ENCODE measurements at places on chromosomes 7 and 10.
A peak's percentile ranks its signal among the peaks of the same experiment; 100 is the strongest.

- no peak for DNase-seq
Measured at GRCh38 chr7:63925626-63926460, 72.8 kb upstream of the ZNF722 start.

- DNase-seq: no peak
Measured at GRCh38 chr10:132202070-132202970, 15.6 kb downstream of the DPYSL4 start.

DNA sequence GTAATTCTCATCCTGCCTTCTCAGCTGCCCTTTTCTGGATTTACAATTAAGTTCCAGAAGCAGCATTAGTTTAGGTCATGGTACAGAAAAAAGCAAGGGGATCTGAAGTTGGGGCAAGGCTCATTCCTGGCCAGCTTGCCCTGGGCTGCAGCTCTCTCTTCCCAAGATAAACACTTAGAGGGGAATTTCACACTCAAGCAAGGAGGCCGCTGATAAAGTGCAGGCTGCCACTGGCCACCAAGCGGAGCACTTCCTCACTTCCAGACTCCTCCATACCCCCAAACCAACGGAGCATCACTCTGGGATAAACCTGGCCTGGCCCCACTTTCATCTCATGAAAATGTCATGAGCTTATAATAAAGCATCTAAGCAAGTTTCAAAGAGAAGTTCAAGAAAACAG lies 445.5 kb upstream of the MKI67 start:
- DNase-seq: peak; percentile 72

- DNase-seq: peak; percentile 73
Measured at GRCh38 chr10:21757185-21757901, 223.3 kb downstream of the MLLT10 start.

DNA sequence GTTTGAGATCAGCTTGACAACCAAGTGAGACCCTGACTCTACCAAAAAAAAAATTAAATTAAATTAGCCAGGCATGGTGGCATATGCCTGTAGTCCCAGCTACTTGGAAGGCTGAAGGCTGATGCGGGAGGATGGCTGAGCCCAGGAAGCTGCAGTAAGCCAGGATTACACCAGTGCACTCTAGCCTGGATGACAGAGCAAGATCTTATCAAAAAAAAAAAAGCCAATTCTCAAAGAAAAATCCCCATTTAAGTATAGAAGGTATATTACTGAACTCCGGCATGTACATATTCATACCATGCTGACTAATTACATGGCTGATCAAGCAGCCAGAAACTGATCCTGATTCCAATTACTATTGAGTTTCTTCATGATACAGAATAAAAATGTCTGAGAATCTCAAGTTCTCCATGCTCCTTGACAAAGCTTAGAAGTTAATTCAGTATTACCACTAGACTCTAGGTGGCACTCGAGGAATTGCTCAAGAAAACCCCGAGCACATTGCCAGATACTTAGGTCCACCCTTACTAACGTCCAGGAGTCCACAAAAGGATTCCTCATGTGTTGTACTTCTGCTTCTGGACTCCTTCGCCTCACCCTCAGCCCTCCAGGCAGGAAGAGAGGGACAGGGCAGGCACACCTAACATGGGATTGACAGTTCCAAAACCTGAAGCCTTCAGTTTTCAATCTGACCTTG lies 148.9 kb downstream of the PARD3 start:
- peak; percentile 81 for DNase-seq

GRCh38 chr7:64893401-64893800 lies 9.7 kb upstream of the ZNF273 start:
- peak; percentile 14 for DNase-seq

DNA sequence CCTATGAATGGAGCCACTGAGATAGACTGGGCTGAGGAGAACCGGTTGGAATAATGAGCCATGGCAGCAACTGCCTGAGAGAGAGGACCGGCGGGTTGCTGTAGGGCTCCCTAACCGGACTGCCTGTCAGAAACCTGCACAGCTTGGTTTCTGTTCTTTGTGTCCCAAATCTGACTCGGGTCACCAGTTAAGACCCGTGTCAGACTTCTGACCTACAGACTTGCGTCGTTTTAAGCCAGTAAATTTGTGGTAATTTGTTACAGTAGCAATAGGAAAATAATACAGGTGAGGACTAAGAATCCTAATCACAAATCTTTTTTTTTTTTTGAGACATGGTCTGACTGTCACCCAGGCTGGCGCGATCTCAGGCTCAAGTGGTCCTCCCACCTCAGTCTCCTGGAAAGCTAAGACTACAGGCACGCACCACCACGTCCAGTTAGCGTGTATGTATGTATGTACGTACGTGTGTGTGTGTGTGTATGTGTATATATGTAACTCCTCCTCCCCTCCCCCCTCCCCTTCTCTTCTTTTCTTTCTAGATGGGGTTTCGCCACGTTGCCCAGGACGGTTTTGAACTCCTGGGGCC lies 672 bp upstream of the DDX56 start:
- no peak for DNase-seq

- DNase-seq: no peak
Measured at GRCh38 chr7:12670000-12670729, 17.3 kb upstream of the ARL4A start.

DNA sequence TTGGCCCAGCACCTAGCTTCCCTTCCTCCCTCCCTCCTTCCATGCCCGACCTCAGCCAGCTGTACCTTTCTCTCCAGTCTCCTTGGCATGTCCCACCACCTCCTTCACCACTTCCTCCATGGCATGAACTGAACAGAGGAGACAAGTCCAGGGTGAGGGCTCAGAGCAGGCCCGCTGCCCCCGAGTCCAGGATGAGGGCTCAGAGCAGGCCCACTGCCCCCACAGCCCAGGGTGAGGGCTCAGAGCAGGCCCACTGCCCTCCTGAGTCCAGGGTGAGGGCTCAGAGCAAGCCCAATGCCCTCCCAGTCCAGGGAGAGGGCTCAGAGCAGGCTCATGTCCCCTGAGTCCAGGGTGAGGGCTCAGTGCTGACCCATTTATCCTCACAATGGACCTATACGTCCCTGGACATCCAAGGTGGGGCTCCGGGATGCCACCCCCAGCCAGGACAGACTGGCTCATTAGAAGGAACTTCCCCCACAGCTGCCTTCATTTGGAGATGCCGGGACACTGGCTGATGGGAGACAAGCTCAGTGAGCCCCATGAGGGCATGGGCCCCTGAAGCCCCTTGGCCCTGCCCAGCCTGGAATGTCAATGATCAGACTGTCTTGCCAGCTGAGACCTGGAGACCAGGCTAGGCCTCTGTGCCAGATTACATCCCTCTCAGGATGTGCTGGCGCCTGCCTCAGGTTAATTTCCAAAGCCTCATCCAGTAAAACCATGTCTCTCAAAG lies 30.0 kb downstream of the AGAP4 start:
- DNase-seq: no peak

DNA sequence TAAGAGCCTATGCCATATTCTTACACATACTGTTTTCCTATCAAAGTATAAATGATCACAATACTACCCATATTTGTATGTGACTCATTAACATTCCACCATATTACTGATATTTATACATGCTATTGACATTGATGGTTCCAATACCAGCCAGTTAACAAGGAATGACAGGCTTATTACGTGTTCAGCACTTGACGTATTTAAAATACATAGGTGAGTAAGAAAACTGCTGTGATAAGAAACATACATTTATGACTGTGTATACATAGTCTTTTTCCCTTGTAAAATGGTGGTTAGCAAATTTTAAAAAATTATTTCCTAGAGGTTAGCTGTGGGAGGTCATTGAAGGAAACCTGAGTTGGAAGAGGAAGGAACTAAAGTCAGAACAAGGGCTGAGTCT lies 81.1 kb upstream of the NEUROD6 start:
- no peak for DNase-seq

DNA sequence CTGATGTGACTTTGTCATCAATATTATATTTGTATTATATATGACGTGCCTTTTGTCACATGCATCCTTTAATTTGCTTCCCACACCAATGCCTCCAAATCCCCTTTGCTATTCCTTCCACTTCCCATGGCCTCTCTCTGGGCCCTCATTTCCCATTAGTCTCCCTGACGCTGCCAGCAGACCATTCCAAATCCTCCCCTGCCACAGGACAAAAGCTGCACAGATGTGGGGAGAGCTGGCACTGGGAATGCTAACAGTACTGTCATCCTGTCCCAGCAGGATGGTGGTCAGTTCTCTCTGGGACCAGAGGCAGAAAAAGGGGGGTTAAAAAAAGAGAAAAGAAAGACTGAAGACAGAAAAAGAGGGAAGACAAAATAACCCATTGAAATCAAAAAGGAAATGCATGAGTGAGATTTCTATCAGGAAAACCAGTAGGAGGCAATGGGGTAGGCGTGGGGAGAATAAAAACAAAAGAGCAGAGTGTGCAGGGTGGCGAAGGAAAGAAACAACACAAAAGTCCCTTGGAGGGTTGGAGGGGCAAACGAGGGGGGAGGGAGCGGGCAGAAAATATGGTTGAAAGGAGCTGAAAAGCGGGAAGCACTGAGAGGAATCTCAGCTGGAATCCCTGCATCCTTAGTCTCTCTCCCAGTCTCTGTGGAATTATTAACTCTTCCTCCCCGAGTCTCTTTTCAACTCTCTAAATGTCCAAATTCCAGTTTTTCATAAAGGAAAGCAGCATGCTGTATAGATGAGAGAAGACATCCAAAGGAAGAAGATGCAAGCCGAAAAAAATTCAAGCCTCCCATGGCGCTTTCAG lies 59.2 kb upstream of the PTN start:
- no peak for DNase-seq

DNA sequence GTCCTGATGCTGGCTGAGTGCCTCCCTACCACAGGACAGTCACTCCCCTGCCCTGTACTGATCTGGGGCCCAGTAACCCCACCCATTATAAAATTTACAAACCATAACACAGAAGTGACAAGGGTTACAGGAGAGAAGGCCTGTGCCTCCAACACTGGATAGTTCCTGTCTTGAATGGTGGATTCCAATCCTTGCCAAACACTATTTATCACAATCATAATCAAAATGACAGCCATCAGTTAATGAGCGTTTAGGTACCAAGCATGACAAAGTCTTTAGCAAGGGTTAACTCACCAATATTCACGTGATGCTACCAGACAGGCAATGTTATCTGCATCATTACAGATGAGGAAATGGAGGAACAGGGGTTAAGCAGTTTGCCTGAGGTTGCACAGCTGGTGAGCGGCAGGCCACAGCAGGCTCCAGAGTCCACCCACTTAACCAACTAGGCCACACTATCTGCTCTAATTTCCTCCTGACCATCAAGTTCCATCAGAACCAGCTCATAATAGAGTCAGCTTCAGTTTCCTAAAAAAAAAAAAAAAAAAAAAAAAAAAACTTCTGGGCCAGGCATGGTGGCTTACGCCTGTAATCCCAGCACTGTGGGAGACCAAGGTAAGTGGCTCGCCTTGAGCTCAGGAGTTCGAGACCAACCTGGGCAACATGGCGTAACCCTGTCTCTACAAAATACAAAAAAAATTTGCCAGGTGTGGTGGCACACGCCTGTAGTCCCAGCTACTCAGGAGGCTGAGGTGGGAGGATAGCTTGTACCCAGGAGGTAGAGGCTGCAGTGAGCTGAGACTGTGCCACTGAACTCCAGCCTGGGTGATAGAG lies 14.2 kb downstream of the PDLIM1 start:
- DNase-seq: no peak

GRCh38 chr10:110150981-110151380 lies 56.4 kb upstream of the MXI1 start:
- DNase-seq: no peak

DNA sequence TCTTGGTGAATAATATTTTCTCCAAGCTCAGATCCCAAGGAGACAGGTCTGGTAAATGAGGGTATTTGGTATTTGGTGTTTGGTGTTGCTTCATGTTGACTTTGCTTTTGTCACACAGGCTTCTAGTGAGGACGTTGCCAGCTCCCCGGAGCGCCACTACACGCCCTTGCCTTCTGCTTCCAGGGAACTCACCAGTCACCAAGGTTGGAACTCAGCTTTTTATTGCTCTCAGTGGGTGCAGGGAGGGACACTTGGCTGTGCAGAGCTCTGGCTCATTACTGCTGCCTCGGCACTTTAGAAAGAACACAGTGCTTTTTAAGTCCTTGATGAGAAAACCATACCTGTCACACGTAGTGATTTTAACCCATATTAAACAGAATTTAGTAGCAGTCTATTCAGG lies 892.9 kb downstream of the LRMDA start:
- no peak for DNase-seq

DNA sequence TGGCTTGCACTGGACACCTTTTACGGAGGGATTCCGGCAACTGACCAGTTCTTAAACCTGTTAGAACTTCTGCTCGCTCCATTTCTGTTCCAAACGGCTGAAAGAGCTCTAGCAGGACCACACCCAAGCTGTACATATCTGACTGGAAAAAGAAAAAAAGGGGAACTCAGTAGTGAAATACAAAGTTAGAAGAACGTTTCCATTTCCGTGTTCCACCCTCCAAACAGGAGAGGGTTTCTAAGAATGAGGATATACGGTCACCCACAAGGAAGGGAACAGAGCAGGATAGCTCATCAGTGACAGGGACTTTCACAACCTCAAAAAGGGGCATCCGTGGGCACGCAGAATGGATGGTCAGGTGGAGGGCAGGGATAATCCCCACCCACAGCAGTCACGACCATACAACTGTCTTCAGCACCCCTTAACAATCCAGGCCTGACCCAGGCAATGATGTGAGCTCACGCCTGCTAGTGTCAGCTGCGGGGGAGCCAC lies 4.3 kb upstream of the ANKRD61 start:
- DNase-seq: no peak

GRCh38 chr7:151886783-151887182 lies 9.9 kb upstream of the PRKAG2 start:
- no peak for DNase-seq

DNA sequence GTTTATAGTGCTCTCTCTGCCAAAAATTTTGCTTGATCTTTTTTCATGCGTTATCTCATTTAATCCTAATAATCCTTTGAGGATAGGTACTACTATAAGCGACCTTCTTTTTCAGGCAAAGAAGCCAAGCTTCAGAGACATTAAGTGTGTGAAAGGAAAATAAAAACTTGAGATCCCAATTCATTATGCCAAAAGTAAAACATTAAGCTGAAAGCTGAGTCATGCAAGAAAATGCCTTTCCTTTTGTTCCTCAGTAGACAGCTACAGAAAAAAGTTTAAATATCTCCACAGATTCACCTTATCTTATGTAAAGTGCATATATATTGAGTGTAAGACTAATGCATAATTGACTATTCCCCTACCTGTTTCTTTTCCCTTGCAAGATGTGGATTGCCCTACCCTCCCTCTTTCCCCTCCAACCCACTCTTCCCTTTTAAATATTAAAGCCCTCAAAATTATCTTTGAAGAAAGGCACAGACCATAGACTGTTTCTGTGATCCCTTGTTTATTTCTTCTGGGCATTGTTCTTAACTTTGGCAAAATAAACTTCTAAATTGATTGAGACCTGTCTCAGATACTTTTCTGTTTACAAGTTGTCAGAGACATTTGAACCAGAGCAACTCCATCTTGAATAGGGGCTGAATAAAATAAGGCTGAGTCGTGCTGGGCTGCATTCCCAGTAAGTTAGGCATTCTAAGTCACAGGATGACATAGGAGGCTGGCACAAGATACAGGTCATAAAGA lies 1139.9 kb upstream of the LRRN3 start:
- DNase-seq: no peak

DNA sequence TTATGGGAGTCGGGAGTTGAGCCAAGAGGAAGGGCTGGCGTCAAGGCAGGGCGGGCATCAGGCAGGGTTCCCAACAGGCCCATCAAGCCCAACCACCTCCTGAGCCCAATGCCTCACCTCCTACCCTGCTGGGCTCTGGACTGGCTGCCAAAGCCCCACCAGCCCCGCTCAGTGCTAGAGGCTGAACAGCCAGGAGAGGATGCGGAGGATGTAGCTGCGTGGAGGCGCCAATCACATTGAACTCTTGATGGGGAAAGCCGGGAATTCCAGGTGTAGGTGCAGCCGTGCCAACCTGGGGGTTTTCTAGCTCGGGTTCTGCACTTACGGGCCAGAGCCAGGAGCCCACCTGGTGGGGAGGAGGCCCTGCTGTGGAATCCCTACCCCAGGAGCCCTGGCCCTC lies 12.9 kb downstream of the ATP5MF start:
- peak; percentile 51 for DNase-seq

Data from islet precursor cell (in vitro differentiated cells).